ENCODE measurements at places on chromosomes 7 and 10.

DNA sequence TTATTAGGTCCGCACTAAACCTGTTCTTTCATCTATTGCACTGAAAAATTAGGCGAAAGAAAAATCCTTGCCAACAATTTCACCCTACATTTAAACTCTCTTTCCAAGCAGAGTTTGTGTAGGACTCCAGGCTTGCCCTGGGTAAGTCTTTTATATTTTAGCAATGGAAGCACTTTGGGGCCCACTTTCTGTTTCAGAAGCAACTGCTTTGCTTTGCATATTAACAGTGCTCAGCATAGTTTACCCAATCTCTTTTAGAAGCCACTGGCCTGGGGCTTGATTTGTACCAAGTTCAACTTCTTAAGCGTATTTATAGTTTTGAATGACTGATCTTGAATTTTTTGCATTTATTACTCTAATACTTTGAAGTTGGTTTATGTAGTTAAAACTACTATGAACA is 78.8 kb upstream of the MDFIC start:
- no peak for DNase-seq

- DNase-seq, result no peak
These were observed 23.6 kb upstream of the SEMA3C start for GRCh38 chr7:80942261-80943041.

- no peak for DNase-seq
These were observed 43.8 kb downstream of the DPCD start for GRCh38 chr10:101631821-101632475.

- DNase-seq, result no peak
These were observed 220.5 kb upstream of the HGF start for GRCh38 chr7:81990395-81990794.

DNA sequence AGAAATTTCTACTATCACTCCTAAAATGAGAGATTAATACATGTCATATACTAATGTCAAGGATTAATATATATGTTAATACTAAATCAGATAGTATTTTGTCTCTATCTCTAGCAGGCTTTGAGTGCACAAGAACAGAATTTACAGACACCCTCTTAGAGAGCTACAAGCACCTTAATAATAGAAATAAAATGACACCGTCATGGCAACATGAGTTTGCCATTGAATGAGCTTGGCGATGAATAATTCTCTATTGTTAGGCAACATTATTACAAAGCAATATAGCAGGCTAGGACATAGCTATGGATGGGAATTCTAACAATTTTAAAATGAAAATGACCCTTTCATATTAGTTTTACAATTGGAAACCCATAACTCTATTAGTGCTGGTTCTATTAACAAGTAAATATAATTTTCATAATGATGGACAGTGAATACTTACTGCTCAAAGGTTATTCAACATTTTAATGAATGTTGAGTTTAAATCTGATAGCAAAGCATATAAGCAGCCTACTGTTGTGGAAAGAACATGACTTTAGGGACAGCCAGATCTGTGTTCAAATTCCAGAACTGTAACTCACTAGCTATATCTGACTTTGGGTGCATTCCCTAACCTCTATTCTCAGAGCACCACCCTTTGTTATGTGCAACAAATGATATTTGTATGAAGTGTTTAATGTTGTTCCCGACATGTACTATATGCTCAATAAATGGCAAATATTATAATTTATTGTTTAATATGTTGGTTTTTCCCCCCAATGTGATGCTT is 184.5 kb upstream of the DKK1 start:
- DNase-seq, result no peak

GRCh38 chr7:155205368-155206317 is 92.0 kb upstream of the INSIG1 start:
- peak; percentile 89 for DNase-seq

GRCh38 chr7:37643876-37644275 is 39.7 kb upstream of the GPR141 start:
- no peak for DNase-seq

DNA sequence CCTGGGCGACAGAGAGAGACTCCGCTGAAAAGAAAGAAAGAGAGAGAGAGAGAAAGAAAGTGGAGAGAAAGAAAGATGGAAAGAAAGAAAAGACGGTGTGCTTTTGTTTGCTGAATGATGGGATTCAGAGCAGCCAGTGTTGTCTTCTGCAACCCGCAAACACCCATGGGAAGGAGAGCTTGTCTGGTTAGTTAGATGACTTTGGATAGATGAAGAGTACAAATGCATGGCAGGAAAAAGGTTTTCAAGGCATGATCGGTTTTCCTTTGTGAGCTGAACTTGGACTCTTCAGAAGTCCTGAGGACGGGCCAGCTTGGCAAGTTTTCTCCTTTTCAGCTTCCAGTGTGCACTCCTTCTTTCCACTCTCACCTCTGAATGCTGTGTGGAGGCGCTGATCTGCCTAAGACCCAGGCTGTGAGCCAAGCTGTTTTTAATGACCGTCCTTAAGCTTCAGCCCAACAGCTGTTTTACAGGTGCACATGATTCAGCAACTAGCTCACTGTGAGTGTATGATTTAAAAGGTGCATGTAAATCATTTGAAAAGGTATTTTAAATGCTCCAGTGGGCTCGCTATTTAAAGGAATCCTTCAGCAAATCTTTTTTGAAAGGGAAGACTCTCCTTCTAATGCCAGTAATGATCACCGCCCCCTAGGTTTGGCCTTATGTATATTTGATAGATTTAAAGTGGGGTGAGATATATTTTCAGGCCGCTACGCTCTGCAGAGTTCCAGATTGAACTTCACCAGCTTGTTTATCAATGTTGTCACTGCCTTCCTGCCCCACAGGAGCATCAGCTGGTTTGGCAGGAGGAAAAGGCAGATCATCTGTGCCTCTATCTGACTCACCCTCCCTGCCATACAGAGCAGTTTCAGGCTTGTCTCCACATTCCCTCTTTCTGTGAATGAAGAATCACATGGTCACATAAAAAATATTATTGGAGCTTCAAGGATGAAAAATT is 115.0 kb downstream of the PLXDC2 start:
- no peak for DNase-seq

DNA sequence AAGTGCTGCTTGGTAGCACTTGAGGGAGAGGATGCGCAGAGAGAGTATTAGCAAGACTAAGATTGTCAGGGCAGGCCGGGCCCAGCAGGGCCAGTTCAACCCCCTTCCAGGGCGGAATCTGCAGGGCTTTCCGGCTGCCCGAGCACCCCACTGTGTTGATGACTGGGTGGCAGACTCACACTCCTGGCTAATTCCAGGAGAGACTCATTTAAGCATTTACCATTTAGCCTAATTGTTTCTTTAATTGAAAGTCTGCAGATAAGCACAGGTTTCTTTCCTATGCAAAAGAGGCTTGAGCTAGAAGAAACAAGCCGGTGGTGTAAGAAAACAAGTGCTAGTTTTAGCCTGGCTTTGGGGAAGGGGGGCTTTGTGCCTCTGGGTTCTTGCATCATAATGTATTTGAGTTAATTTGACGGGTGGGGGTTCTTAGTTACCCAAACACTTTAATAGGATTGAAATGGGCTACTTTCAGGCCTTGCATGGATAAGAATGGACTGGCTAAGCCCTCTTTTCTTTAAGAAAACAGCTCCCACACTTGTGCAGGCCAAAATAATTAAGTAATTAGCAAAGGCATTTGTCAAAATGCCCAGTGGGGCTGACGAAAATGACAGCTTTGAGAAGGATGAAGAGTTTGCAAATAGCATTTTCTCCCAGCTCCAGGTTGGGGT is 201.3 kb downstream of the MYOF start:
- DNase-seq, result no peak

GRCh38 chr7:133860628-133861335 is 266.4 kb upstream of the LRGUK start:
- no peak for DNase-seq

DNA sequence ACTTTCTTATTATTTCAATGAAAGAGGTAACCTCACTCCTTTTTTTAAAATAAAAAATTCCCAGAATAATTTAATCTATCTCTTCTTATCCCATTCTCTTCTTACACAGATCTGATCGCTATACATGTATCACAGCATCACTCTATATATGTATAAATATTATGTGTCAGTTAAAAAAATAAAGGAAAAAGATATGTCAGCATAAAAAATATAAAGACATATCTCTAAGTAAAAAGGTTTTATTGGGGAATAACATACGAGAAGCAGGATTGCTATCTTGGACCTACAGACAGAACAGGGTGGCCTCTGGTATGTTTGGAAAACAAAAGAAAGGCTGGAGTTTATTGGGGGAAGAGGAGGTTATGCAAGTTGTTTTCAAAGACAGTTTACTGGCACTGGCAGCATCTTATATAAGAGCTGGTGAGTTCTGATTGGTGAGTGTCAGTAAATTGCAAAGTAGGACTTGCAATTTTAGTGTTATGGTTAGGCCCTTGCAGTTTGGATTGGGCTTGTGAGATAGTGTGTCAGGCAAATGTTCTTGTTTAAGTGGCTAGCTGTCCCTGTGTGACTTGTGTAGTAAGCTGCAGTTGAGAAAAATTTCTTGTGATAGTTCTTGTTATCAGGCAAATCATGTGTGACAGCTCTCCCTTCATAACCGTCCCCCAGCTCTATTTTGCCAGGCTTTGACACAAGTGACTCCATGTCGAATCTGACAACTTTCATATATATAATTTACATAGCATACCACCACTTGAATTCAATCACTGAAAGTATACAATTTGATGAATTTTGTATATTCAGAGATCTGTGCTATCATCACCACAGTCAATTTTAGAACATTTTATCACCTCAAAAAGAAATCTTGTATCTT is 118.2 kb downstream of the HBP1 start:
- no peak for DNase-seq

GRCh38 chr7:117019287-117019686 is 66.0 kb downstream of the ST7 start:
- no peak for DNase-seq

- DNase-seq, result no peak
These were observed 223.2 kb downstream of the PRKG1 start for GRCh38 chr10:51297438-51297837.

DNA sequence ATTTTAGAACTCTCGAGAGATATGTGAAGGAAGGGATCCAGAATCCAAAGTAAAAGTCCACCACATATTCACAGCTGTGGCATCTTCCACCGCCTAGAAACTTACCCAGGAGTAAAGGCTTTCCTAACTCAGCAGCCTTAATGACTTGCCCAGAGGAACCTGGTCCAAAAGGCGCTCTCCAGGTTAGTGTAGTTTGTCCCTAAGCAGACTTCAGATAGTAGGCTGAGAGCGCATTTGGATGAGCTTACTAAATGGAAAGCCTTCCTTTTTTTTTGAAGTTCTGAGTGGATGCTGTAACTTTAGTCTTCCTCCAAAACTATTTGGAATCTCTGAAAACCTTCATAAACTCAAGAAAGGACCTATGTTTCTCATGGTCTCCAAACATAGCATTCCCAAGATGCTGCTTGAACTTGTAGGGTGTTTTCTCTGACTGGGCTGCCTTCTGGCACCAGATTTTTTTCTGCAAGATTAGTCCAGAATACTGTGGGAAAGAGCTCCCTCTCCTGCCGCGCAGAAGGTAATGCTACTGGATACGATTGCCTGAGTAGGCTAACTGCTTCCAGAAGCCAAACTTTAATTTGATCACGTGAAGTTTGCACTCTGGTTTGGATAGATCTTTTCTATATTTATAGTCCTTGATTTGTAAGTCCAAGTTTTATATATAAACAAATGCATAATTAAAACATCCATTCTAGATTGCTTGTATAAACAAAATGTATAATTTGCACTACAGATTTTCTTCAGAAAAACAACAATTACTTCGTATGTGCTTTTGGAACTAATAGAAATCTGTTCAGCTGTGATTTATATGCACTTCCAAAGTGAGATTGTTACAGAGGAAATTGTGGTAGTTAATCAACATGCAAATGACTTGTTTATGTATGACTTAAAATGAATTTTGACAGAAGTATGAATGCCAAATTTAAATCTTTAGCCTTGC is 19.6 kb upstream of the GPR37 start:
- no peak for DNase-seq

GRCh38 chr7:142308918-142309317 is 51.1 kb upstream of the PRSS58 start:
- no peak for DNase-seq

- DNase-seq, result no peak
These were observed 81.8 kb upstream of the ANKRD1 start for GRCh38 chr10:91002656-91003055.

DNA sequence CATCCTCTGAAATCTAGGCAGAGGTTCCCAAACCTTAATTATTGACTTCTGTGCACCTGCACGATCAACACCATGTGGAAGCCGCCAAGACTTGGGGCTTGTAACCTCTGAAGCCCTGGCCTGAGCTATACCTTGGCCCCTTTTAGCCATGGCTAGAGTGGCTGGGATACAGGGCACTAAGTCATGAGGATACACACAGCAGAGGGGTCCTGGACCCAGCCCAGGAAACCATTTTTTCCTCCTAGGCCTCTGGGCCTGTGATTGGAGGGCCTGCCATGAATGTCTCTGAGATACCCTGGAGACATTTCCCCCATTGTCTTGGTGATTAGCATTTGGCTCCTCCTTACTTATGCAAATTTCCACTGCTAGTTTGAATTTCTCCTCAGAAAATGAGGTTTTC is 743.7 kb downstream of the PCDH15 start:
- DNase-seq, result no peak

DNA sequence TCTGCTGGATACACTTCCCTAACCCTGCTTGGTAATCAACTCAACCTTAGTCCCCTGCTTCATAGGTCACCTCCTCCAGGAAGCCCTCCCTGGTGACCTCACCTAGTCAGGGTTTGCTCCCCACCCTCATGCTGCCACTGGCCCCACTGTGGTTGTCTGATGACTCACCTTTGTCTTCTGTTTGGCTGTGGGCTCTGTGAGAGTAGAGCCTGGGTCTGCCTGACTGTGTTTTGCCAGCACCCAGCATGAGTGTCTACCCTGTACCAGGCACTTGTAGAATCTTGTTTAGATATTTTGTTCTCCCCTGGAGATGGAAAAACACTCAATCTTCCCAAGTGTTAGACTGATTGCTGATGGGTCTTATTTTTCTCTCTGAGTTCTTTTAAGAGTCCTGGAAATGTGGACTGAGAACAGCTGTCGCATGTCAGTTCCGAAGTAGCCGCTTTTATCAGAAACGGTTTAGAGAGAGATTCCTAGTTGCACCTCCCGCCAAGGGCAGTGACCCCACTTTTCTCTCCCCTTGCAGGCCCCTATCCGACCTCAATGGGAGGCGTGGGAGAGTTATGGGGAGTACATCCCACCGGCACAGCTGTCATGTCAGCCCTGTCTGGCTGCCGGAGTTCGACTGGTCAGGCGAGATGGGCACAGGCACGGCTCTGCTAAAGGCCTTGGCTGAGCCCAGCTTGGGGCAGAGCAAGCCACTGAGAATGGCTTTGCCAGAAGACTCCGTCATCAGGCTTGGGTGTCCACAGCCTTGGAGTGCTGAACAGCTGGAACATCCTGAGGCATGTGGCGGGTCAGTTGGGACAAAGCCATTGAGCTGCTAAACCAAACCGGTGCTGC is 134.3 kb downstream of the GRK5 start:
- DNase-seq, result no peak
